Stimulated activated CD4-positive, alpha-beta T cell treated with anti-CD3 and anti-CD28 coated beads, TNF-alpha, amount 100 ng/mL, for 1 hour (primary cell): ENCODE measurements at places on chromosomes 2 and 18.
A peak's percentile ranks its signal among the peaks of the same experiment; 100 is the strongest.

GRCh38 chr18:42365591-42365990 lies 410.6 kb downstream of the PIK3C3 start:
- no peak for DNase-seq

DNA sequence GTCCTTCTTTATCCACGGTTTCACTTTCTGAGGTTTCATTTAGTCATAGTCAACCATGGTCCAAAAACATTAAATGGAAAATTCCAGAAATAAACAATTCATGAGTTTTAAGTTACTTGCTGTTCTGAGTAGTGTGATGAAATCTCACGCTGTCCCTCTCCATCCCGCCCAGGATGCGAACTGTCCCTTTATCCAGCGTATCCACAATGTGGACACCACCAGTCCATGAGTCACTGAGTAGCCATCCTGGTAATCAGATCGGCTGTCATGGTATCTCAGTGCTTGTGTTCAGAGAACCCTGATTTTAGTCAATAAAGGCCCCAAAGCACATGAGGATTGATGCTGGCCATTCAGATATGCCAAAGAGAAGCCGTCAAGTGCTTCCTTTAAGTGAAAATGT lies 3.7 kb downstream of the SP140L start:
- no peak for DNase-seq

DNA sequence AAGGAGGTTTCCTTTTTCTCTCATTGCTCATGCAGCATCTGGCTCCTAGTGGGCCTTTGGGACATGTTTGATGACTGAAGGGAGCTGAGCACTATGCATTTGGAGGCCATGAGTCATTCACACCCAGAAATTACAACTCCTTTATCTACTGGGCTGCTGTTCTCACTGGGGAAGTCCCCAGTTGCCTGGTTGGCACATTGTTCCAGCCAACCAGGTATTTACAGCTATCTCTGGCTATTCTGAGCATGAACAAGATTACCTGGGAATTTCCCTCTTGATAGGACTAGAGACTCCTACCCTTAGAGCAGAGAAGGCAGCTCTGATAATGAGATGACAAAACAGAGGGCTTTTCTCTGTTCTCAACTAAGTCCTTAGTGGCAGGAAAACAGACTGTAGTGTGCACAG lies 206.5 kb downstream of the SETBP1 start:
- DNase-seq = no peak

DNA sequence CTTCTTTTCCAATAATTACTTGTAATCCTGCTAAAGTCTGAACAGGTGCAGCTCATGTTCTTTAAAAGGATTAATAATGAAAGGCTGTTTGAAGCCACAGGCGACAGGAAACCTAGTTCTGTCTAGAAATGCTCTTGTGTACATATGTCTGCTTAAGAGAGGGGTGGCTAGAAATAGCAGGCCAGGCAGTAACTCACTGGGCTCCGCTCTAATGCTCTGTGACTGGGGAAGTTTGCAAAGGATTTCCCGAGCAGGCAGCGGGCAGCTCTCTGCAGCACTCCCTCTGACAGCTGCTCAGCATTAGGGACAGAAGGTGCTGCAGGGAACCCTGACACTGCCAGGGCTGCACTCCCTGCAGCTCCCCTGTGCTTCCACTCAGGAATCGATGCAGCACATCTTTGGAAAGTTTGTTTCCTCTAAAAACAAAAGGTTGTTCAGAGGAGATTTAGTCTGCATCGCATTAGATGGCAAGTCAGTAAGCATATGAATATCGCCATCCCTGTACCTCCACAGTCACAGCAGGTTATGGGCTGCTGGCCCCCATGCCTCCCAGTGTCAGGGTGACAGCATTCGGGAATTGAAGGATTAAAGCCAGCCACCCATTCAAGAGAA lies 33.1 kb upstream of the TTC39C start:
- DNase-seq = no peak

- DNase-seq = no peak
Measured at GRCh38 chr2:216770717-216771116, 75.4 kb upstream of the IGFBP5 start.

- no peak for DNase-seq
Measured at GRCh38 chr2:232573771-232574435, 23.4 kb downstream of the EIF4E2 start.

DNA sequence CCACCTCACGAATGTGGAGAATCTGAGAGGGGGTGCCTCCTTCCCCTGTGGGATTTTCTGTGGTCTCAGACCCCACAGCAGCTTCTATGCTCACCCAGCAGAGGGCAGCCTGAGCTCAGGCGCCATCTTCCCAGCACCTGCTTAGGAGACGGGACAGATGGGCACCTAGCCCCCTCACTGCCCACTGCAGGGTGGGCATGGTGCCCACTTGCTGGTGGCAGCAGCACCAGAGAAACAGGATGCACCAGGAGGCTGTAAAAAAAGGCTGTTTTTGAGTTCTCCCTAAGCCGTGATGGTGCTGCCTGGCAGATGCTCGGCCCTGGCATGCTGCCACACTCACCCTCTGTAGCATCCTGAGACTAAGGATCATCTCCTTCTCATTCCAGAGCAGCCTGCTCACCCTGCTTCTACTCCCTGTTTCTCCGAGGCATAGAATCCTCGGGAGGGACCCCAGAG lies 19.1 kb upstream of the SLC20A1 start:
- DNase-seq = peak; percentile 25

- no peak for DNase-seq
Measured at GRCh38 chr2:188659656-188660406, 314.3 kb upstream of the COL3A1 start.

DNA sequence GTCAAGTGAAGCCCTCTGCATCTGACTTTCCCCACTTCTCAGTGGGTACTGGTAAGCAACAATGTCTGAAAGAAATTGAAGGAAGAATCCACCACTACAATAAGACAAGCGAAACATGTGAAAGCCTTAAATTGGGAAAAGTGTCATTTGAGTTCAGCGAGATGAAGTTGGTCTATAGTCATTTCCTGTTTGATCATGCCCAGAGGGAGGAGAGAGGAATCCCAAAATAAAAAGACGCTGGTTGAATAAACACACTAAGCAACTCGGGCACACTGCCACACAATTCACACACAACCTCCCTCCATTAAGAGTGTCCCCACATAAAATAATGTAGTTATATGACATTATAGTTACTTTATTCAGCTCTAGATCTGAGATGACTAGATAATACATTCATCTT lies 166.1 kb downstream of the CBLN2 start:
- no peak for DNase-seq

- DNase-seq = no peak
Measured at GRCh38 chr2:75844651-75845050, 133.9 kb upstream of the GCFC2 start.

DNA sequence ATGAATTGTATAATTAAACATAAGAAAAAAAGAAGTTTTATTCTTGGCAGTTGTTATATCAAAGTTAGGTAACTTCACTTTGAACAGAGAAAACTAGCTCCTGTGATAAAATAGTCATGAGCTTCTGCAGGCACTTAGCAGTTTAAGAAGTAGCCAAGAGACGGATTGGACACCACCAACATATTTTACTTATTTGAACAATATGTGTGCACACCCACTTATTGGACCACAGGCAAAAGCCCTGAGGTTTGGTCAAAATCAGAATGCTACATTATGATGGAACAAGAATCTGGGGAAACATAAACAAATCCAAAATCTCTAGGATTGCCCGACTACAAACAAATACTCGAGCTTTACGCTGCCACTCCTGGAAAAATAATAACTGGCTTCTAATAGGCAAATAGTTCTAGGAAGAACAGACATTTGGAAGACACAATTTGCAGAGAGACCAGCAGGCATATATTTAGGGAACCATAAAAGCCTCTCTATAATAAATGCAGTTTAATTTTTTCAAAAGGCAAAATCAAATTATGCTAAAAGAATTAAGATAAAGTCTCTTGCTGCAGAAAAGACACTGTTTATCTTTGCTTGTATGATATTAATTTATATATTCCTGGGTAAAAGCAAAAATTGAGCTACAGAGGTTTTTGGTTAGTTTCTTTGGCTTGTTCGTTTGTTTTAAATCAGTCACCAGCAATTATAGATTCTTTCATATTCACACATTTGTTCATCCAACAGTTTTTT lies 117.9 kb downstream of the CDC42EP3 start:
- no peak for DNase-seq
